ENCODE measurements at places on chromosomes 4 and X. TPM values are rescaled to one million over a fixed set of nuclear protein-coding genes. Genes with fewer than 3 reads are reported as not detected.

Gene TMEM128
- 29.7 TPM for total RNA-seq

Gene TCEAL9
- 123 TPM for total RNA-seq

Gene DDIT4L
- 3.9 TPM for total RNA-seq

Gene CT47B1
- not detected for total RNA-seq

Gene DCLK2
- 2.7 TPM for total RNA-seq

Gene FAM9B
- total RNA-seq = not detected

Gene TLL1
- total RNA-seq = 23.7 TPM

Gene C1QTNF7
- total RNA-seq = not detected

Gene COL4A6
- 1.7 TPM for total RNA-seq

Gene LIN54
- 10.3 TPM for total RNA-seq

Gene NHS
- 14.2 TPM for total RNA-seq

Gene CYSLTR1
- not detected for total RNA-seq

Gene WWC2
- total RNA-seq = 221 TPM

Gene ELOVL6
- 17.0 TPM for total RNA-seq

Gene DKK2
- total RNA-seq = 0.65 TPM

Gene HAUS7
- 14.4 TPM for total RNA-seq

Gene SYTL5
- total RNA-seq = under 0.01 TPM

Gene CLDN2
- total RNA-seq = 1.9 TPM

Gene POLN
- total RNA-seq = 5.5 TPM

Gene FGFRL1
- 48.5 TPM for total RNA-seq

Gene TDO2
- 0.05 TPM for total RNA-seq

Gene CPLX1
- total RNA-seq = under 0.01 TPM

Gene C1GALT1C1
- total RNA-seq = 63.8 TPM

Gene PAPSS1
- 84.6 TPM for total RNA-seq

Gene TMPRSS11B
- total RNA-seq = not detected

Gene PCDH11X
- not detected for total RNA-seq

Gene PLK4
- 11.3 TPM for total RNA-seq

Gene TMSB15A
- 0.15 TPM for total RNA-seq

Gene USP11
- 61.0 TPM for total RNA-seq

Gene CDKL2
- 7.3 TPM for total RNA-seq

Gene KCNE5
- not detected for total RNA-seq

Gene OCIAD2
- total RNA-seq = 239 TPM

Gene TRPC3
- not detected for total RNA-seq

All from renal cortical epithelial cell (primary cell).